ENCODE measurements at places on chromosomes 3 and 15.

- no peak for DNase-seq
Observed at GRCh38 chr3:36196058-36196457, 184.2 kb upstream of the STAC start.

DNA sequence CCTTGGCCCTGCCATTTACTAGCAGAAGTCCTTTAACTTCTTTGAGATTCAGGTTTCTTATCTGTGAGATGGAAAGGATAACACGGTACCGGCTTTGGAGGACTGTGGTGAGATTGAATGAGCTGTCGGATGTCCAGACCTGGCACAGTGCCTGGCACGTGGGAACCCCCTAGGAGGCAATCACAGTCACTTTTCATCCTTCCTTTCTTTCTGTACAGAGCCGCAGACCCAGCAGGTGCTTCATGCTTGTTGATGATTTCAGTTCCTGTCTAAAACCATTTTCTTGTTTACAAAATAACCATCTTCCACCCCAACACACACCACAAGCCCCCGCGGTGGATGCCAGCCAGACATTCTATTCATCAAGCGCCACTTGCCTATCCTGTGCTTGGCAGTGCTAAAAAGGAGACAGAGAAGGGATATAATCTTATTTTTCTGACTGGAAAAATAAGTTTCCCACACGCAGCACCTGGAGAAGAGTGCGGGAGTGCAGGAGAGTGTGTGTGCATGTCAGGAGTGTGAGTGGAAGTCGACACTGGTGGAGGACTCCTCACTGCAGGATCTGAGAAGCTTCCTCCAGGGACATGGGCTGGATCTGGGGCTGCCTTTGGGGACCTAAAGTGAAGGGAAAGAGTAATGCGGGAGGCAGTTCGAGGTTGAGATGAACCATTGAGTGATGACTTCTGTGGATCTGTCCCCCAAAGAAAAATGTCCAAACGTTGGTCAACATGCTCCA lies 85.7 kb downstream of the ST6GAL1 start:
- no peak for DNase-seq

GRCh38 chr3:146781606-146782005 lies 176.5 kb upstream of the PLSCR5 start:
- no peak for DNase-seq

- no peak for DNase-seq
Observed at GRCh38 chr3:13199006-13199776, 126.0 kb upstream of the IQSEC1 start.

- DNase-seq, result no peak
Observed at GRCh38 chr15:70486451-70487386, 276.6 kb downstream of the UACA start.

DNA sequence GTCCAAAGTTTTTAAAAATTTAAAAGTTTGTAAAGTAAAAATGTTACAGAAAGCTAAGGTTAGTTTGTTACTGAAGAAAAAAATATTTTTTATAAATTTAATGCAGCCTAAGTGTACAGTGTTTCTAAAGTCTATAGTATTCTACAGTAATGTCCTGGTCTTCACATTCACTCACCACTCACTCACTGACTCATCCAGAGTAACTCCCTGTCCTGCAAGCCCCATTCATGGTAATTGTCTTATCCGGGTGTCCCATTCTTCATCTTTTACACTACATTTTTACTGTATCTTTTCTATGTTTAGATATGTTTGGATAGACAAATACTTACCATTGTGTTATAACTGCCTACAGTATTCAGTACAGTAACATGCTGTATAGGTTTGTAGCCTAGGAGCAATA lies 36.7 kb upstream of the ATP10A start:
- DNase-seq, result no peak
